ENCODE measurements at places on chromosomes 1 and 21.
A peak's percentile ranks its signal among the peaks of the same experiment; 100 is the strongest.

DNA sequence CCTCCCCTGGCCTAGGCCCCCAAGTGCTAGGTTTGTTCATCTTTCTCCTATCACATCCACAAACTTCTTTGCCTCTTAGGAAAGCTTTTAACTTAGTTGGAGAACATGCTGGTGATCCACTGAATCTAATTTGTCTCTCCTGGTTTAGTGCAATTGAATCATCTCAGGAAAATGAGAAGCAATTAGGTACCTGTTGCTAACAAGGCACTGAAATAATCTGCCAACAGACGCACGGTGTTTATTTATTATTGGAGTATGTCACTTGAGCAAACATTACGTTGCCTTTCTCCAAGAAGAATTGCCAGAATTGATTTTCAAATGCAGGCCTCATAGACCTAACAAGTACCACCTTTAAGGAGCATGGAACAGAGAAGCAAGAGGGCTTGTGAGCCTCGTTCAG, 309.4 kb downstream of the NFIA start:
- DNase-seq: no peak

DNA sequence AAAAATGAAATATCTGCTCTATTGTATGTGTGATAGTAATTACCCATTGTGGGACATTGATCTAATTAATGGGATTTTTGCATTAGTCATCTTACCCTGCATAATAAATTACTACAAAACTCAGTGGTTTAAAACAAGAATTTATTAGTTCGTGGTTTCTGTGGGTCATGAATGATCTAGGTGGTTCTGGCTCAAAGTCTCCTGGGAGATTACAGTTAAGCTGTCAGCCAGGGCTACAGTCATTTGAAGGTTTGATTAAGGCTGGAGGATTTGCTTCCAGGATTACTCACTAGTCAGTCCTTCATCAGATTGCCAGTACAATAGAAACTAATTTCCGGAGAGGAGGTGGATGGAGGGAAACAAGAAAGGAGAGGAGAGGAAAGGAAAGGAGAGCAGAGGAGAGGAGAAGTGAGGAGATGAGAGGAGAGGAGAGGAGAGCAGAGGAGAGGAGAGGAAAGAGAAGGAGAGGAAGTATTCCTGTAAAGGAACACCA, 60.4 kb upstream of the TNFSF4 start:
- DNase-seq: no peak

DNA sequence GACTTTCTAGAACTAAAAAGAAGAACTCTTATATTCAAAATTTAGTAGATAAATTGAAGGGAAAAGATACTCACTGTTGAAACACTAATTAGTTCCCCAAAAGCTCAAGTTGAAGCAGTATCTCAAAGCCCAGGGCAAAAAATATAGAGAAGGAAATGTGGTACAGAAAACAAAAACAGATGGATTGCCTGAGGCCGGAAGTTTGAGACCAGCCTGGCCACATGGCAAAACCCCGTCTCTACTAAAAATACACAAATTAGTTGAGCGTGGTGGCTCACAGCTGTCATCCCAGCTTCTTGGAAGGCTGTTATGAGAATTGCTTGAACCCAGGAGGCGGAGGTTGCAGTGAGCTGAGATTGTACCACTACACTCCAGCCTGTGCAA, 36.0 kb downstream of the FAM177B start:
- DNase-seq: no peak

GRCh38 chr1:77375990-77376389, 94.2 kb downstream of the AK5 start:
- no peak for DNase-seq

- DNase-seq: peak; percentile 45
Measured at GRCh38 chr1:41666981-41667631, 182.6 kb upstream of the EDN2 start.

DNA sequence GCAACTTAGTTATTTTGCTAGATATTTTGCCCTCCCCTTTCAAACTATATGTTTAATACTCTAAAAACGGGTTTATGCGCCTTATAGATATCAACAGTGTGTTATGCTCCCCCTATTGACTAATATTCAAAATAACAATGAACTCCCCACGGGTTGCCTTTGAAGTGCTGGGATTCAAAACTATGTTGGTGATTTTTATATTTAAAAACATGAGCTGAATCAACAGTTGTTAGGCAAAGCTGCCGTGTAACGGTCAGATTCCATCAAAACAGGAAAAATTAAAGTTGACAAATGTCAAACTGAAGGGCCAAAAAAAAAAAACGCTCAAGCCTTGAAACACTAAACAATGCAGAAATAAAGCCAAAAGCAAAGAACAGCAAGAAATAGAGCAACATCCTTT, 2.5 kb downstream of the TGFBR3 start:
- no peak for DNase-seq

DNA sequence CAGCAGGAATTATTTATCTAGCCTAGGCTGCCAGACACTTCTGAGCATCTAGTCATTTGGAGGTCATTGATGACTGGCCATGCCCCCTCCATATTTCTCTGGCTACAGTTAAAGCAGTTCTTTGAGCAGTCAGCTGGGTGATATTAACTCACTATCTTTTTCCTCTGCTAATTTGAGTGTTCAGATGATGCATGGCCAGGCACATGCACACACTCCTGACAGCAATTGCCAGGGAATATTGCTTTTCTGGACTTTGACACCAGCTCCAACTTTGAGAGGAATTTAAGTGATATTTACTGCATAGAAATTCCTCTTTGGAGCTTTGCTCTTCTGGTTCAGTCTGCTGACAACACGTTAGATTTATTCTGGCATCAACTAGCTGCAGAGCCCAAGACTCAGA, 52.6 kb downstream of the CD247 start:
- no peak for DNase-seq

DNA sequence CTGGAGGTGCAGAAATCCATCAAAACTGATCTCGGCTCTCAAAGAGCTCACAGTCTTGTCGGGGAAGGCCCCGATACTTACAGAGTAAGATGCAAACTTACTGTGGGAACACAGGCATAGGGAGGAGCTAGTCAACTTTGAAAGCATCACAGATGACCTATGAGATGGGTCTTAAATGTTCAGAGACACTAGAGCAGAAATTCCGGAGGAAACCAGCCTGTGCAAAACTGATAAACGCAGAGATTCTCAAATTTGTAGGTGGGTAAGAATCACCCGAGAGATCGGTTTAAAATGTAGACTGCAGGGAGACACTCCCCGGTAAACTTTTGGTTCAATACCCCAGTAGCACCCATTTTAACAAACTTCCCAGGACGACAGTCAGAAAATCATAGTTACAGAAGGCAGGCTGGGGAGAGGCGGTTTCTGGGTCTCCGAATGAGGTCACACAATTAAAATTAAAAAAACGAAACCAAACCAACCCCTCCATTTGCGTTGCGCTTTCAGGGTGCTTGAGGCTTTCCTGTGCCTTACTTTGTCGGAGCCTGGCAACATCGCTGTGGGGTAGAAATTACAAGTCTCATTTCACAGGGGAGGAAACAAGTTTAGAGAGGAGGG, 755 bp upstream of the THRAP3 start:
- DNase-seq: no peak

- no peak for DNase-seq
Measured at GRCh38 chr1:225321784-225322183, 106.1 kb downstream of the LBR start.

DNA sequence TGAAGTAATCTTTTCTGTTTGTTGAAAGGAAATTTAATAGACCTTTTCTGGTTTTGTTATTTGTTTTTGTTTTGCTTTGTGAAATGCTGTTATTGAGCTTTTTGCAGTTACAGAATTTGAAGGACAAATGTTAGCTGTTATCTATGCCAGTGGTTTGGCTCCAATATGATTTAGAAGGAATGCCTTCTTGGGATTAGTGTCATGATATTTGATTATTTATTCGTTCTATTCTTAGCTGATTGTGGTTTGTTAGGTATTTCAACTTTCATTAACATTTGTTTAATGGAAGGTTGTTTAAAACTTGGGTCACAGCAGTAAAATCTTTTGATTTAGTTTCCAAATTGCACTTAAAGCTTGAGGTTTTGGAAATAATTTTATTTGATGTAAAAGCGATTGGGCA, 33.5 kb downstream of the ADGRL2 start:
- DNase-seq: no peak

DNA sequence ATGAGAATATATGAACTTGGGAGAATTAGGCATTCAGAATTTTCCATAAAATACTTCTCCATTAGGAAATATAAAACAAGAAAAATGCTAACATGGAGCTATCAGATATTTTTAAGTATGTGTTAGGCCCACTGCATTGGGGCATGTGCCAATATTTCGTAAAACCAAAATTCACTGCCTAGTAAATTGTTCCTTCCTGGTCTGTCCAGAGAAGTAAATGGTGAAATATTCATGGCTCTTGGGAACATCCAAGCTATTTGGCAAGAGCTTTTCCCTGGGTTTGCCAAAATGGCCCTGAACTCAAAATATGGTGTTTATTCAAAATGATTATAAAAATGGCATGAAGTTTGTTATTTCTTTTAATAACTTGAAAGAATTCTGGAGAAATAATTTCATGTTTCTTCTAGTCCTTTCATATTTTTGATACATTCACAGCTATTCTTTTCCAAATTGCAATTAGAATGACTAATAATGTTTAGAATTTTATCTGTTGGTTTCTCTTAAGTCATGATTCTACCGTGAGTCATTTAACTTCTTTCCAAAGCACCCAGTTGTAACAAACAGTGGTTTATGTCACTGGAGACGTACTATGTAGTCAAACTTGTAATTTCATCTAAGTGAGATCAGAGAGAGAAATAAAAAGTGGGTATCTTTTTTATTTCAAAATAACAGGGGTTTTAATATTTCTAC, 25.7 kb upstream of the SLC19A2 start:
- no peak for DNase-seq

DNA sequence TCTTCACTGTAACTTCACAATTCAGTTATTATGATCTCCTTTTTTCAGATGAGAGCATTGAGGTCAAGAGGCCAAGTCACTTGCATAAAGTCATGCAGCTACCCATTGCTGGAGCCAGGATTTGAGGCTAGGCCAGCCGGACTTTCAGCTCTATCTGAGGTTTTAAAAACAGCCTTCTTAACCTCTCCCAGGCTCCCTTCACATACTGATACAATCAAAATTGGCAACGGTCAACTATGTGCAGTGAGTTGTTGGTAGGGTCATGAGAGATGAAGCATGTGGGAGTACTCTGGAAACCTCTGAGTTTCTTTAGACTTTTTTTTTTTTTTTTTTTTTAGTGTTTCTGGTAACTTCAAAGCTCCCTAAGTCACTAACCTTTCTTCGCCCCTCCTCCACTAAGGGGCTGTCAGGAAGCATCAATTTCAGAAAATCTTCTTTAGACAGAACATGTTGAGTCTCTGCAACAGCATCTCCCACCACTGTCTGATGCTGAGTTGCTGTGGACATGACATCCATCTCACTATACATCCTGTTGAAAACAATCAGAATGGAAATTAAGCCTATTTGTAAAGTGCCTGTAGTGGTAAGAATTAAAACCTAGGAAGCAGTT, 201.8 kb downstream of the SIPA1L2 start:
- no peak for DNase-seq

DNA sequence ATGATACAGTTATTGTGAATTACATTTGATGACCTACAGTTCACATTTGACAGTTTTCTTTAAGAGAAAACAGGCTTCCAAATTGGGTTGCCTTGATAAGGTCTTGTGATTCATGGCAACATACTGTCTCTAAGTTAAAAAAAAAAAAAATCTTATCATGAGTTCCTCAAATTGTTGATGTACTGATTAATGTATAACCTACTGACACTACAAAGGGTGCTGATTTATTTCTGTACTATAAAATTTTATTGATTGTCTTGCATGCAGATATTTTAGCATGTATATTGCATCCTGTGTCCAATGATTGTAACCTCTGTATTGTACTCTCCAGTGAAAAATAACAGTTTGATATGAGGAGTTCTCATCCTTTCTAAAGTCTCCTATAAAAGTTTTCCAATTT, 197.3 kb upstream of the IVNS1ABP start:
- DNase-seq: no peak

GRCh38 chr1:230263568-230264195, 162.4 kb downstream of the PGBD5 start:
- no peak for DNase-seq

DNA sequence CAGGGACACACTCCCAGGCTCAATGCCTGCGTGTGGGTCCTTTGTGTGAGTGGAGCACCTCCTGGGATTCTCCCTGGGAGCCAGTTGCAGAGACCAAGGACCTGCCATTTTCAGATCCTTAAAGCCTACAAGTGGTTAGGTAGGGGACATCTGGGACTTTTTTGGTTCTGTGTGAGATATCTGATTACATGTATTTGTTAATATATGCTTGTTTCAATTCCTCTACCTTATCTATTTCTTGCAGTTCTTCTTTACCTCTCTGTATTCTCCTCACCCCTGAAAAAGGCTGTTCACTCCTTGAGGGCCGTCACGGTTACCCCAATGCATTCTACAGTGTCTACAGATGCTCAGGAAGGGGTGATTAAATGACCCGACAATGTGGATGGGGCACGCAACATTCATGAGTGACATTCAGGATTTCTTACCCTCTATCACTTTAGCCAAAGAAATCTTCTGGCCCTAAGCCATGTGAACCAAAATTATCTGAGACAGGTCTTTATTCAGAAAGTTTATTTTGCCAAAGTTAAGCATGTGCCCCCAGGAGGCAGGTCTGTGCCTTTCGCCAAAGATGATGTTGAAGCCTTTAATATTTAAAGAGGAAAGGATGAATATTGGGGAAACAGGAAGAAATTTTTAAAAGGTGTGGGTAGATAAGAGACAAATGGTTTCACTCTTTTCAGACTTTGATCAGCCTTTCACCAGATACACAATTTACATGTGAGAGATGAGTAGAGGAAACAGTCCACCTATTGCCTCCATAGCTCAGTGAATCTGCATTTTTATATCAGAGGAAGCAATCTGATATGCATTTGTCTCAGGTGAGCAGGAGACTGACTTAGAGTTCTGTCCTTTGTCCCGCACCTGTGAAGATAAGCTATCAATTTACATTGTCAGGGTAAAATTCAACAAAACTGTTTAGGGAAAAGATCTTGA, 44.6 kb upstream of the MPZL1 start:
- no peak for DNase-seq

GRCh38 chr1:72184099-72184701, 98.1 kb downstream of the NEGR1 start:
- no peak for DNase-seq

GRCh38 chr1:160032165-160032820, 503 bp upstream of the PIGM start:
- no peak for DNase-seq

DNA sequence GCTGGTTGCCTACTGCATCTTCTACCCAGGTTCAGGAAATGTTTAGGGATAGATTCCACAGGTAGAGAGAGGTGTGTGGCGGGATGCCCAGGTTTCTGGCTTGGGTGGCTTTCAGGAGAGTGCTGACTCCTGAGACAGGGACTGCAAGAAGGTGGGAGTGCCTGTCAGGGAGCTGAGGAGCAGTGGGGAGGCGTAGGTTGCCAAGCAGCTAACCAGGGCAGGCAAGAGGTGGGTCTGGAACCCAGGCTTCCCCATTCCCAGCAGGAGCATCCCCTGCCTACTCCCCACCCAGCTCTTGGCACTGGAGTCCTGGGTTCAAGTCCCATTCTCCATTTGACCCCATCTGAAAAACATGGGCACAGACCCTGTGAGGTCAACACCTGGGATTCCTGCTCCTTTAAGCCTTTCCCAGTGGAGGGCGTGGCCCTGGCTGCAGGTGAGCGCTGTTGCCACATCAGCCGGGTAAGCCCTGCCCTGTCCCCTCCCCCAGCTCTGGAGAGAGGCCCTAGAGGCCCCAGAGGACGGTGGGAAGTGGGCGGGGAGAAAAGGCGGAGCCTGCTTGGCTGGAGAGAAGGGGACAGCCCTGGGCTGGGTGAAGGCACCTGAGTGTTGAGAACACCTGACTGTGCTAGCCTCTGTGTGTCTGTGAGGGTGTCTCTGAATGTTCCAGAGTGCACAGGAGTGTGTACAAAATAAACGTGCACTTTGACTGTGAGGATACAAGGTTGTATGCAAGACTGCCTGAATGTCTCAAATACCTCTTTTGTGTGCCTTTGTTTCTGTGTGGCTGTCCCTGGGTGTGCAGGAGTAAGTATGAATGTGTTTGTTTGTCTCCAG, 14.0 kb upstream of the SYNC start:
- peak; percentile 12 for DNase-seq

Data from effector memory CD8-positive, alpha-beta T cell (primary cell).